ENCODE measurements at places on chromosomes 5 and 9.

- no peak for DNase-seq
Measured at GRCh38 chr9:134556531-134557068, 85.0 kb upstream of the COL5A1 start.

GRCh38 chr5:116573702-116574366, 789 bp downstream of the SEMA6A start:
- no peak for DNase-seq

DNA sequence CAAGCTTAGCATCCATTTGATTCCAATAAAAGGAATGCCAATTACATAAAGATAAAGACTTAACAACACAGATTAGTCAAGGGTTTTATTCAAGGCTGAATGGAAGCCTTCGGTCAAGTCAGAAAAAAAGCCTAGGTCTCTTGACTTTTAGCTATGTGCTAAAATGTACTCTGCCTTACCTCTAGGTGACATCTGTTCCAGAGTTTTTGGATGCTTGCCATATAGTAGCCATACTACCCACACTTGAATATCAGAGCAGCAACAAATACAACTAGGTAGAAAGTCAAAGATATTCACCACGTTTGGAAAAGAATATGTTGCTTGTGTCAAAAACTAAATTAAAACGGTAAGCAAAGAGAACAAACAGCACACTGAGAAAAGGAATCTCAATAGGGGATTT, 484.7 kb downstream of the ELAVL2 start:
- no peak for DNase-seq

DNA sequence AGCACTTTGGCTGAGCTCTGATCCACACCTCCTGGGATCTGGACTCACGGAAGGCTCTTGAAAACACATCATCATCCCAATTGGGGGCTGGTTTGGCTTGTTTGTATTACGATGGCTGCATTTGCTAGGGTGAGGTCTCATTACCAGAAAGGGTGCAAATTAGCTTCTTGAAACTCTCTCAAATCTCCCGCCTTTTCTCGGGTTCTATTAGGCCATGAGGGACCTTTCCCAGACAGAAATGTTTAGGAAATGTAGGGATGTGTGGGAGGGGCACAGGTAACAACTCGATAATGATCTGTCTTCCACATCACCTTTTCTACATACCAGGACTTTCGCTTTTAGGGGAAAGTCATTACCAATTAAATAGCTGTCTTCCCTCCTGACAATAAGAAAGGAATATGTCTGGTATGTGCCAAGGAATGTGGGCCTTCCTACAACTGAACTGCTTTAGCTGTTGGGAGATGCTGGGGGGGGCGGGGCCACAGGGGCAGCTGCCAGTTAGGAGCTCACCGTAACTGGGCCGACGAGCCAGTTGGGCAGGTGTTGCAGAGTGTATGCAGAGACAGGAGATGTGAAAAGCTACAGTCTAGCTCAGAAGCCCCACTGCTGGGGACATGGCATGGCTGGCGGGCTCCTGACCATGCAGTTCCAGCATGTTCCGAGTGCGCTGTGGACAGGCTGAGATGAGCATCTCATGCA, 71.2 kb downstream of the AK8 start:
- DNase-seq: no peak

DNA sequence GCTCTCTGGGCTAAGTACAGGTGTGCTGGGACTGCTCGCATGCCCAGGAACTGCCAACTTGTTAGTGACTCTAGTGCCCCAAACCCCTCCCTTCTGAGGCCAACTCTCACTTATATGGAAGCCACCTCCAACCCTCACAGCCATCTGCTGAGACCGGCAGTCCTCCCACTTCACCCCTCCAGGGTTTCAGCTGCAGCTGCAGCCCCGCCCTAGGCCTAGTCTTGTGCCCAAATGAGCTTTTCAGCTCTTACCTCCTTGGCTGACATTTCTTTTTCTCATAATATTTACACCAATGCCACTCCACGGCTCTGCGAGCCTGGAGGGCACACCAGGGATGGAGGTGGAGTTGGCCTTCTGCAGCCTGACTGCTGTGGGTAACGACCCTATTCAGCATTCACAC, 166.6 kb downstream of the ROR2 start:
- DNase-seq: no peak

DNA sequence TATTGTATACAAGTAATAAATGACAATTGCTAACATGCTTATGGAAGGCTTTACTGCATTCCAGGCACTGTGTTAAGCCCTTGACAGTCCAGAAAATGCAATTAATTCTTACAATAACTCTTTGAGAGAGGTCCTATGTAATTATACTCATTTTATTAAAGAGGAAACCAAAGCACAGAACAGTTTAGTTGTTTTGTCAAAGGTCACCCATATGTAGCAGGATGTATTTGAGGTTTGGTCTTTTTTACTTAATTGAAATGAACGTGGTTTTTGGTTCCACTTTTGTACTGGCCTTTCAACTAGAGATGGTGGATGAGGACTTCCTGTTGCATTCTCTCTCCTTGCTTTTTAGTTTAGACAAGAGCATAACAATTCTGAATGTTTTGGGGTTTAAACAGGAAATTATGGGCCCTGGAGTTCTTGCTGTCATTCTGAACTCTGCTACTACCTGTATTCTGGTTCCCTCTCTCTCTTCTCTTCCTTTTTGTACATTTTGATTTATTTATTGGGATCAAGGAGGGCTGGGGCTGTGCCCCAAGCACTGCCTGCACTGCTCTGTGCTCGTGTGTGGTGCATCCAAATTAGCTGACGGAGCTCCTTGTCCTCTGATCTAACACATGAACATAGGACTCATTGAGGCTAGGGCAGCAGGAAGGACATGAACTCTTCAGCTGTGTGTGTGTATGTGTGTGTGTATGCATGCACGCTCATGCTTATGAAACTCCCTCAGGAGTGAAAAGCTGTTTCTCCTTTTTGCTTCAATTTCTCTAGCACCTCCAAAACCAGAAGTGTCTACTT, 47.4 kb downstream of the SLC28A3 start:
- DNase-seq: no peak

GRCh38 chr9:123339666-123340510, 16.1 kb upstream of the CRB2 start:
- peak; percentile 57 for DNase-seq

DNA sequence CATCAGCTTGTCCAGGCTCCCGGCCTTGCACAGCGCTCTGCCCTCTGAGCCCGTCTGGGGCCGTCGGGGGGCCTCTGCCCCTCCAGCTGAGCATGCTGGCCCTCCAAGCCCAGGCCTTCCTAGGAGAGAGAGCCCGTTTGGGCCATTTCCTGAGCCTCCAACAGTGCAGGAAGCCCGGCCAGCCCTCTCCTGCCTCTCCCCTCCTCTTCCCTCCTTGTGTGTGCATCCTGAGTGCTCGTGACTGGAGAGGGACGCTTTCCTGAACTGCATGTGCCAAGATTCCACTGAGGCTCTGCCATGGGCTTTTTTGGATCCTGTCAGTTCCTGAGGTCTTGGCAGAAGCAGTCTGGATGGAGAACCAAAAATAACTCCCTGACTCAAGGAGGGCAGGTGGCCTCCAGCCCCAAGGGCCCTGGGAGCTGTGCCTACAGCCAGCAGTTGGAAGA, 15.6 kb downstream of the OLFM1 start:
- DNase-seq: no peak

DNA sequence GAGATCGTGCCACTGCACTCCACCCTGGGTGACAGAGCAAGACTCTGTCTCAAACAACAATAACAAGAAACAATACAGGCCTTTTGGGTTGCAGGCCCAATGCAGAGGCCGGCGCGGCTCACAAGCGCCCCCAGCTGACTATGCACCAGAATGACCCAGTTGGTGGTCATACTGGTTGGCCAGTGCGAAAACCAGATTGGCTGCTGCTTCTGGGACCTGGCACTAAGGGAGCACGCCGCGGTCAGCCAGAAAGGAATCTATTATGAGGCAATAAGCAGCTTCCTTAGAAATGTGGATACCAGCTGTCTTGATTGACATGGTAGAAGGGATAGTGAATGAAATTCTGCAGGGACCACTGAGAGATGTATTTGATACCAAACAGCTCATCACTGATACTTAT, 35.0 kb downstream of the RANBP17 start:
- DNase-seq: no peak

DNA sequence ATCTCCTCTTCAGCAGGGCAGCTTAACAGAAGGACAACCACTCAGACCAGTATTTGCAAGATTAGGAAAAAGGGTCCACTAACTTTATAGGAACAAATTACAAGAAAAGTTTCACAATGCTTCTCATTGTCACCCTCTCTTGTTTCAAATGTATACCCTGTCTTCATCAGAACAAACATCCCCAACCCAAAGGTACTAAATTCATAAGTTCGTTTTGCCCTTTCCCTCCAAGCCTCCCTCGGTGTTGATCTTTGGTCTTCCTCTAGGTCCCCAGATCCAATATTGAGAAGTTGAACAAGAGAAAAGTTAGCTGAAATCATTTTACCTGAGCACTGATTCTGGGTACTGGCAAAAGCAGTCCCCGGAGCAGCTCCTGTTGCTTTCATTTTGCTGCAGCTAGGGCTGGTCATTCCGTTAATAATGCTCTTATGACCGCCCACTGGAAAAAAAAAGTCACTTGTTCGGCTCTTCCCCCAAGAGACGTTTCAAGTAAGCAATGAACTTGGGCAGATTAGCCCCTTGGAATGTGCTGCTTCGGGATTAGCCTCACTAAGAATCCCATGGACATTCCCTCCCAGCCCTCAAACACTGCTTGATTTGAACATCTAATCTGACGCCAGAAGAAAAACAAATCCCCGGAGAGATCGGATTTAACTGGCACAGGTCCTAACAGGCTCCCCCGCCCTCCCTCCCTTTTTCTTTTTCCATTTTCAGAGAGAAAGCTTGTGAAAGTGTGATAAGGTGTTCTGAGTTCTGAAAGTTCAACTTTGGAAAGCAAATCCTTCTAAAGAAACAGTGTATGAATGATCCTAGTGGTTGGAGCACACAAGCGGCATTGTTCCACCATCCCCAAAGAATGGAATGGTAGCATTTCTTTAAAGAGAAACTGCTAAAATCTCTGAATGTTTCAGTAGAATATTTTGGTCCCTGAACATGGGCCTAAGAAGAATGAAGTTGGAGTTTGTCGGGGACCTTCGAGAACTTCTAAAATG, 252.5 kb downstream of the TRPM3 start:
- no peak for DNase-seq

- DNase-seq: no peak
Measured at GRCh38 chr5:65102976-65103711, 334.4 kb downstream of the CWC27 start.

All from RCC 7860 (cell line).